ENCODE measurements at places on chromosomes 1 and 21. TPM values are rescaled to one million over a fixed set of nuclear protein-coding genes. Genes with fewer than 3 reads are reported as not detected.

- H3K27ac ChIP-seq = no peak overlapping the region
- H3K36me3 ChIP-seq = no peaks in the 10 kb centered on the region
- no peak for DNase-seq
- no peaks in the 10 kb centered on the region for H3K4me1 ChIP-seq
- H3K4me3 ChIP-seq = no peak overlapping the region
Observed at GRCh38 chr1:59410457-59410856, 113.6 kb downstream of the FGGY start.

GRCh38 chr1:167791281-167792187 is 69.8 kb downstream of the MPZL1 start:
- no peaks in the 10 kb centered on the region for H3K27me3 ChIP-seq
- peaks cover 2% of the 10 kb centered on the region for H3K36me3 ChIP-seq
- H3K27ac ChIP-seq = no peak overlapping the region
- no peak for DNase-seq

DNA sequence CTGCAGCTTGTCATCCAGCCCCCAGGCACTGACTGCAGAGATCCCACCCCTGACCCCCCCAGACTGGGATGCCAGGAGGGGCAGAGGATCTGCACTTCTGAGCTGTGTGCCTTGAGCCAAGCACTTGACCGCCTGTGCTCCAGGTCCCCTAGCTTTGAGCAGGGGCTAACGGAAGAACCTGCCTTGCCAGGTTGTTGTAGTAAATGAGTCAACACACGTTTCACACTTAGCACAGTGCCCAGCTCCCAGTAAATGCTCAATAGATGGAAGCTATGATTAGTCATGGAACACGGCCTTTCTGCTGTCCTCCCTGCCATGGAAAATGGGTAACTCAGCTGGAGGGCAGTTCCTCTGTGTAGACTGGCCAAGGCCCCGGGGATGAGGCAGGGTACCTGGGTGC is 24.1 kb downstream of the IFFO2 start:
- no peaks in the 10 kb centered on the region for H3K27me3 ChIP-seq
- peaks cover 31% of the 10 kb centered on the region for H3K4me1 ChIP-seq
- no peak overlapping the region for H3K4me3 ChIP-seq
- H3K36me3 ChIP-seq = no peaks in the 10 kb centered on the region

DNA sequence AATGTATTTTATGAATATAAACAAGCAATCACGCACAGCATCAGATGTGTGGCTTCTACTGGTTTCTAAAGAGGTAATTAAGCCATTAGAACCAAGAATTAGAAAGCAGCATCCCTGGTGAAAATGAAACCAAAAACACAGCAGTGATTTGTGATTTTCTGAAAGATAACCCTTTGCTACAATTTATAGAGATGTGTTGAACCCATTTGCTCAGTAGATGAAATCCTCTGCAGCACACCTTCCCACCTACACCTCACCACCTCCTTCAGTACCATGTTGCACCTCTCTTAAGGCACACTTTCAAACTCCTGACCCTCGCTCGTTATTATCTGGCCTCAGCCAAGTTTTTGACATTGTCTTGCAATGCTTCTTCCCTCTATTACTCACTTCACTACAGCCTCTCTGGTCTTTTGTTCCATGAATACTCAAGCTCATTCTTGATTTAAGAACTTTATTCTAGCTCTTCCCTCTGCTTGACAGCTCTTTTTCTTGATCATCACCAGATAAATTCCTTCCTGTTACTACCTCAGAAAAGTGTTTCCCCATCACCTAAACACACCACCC is 38.6 kb downstream of the NSL1 start:
- DNase-seq = no peak
- H3K36me3 ChIP-seq = peaks cover 4% of the 10 kb centered on the region
- no peaks in the 10 kb centered on the region for H3K27me3 ChIP-seq

Gene KIAA1614
- 0.21 TPM for total RNA-seq

Gene TEDDM1
- total RNA-seq = not detected

- DNase-seq = no peak
- no peak overlapping the region for H3K4me3 ChIP-seq
- H3K36me3 ChIP-seq = no peaks in the 10 kb centered on the region
- peaks cover 22% of the 10 kb centered on the region for H3K4me1 ChIP-seq
- no peak overlapping the region for H3K27ac ChIP-seq
- no peaks in the 10 kb centered on the region for H3K27me3 ChIP-seq
Observed at GRCh38 chr1:158999316-159000069, 10.2 kb upstream of the IFI16 start.

DNA sequence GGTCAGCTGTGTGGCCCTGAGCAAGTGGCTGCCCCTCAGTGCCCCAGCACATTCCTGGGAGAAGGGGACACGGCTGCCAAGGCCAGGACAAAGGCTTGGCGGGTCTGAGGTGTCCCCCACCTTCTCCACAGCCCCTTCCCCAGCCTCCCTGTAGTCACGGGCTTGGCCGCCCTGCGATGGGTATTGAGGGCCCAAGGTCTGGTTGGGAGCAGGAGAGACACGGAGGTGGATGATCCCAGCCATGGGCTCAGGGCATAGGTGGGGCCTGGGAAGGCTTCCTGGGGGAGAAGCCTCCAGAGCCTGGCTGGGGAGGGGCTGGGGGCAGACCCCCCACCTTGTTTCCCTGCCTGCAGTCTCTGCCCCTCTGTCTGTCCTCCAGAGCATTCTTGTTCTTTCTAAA is 27.0 kb downstream of the TTC39A start:
- H3K27me3 ChIP-seq = no peaks in the 10 kb centered on the region
- no peak overlapping the region for H3K27ac ChIP-seq
- peaks cover 17% of the 10 kb centered on the region for H3K4me1 ChIP-seq
- H3K36me3 ChIP-seq = no peaks in the 10 kb centered on the region
- no peak for DNase-seq

GRCh38 chr1:222784916-222785315 is 29.9 kb upstream of the DISP1 start:
- H3K4me1 ChIP-seq = no peaks in the 10 kb centered on the region
- no peak overlapping the region for H3K4me3 ChIP-seq
- no peaks in the 10 kb centered on the region for H3K36me3 ChIP-seq
- H3K27ac ChIP-seq = no peak overlapping the region
- peaks cover 32% of the 10 kb centered on the region for H3K27me3 ChIP-seq
- no peak for DNase-seq

GRCh38 chr1:236455243-236455642 is 61.2 kb downstream of the EDARADD start:
- H3K4me3 ChIP-seq = no peak overlapping the region
- H3K4me1 ChIP-seq = no peaks in the 10 kb centered on the region
- no peak for DNase-seq
- no peaks in the 10 kb centered on the region for H3K36me3 ChIP-seq
- peaks cover 5% of the 10 kb centered on the region for H3K27me3 ChIP-seq

Gene TMEM54
- not detected for total RNA-seq

Gene CRYAA
- not detected for total RNA-seq

GRCh38 chr1:38680801-38681510 is 178.6 kb downstream of the RRAGC start:
- no peak for DNase-seq
- H3K27me3 ChIP-seq = peaks cover 6% of the 10 kb centered on the region
- no peak overlapping the region for H3K27ac ChIP-seq
- no peaks in the 10 kb centered on the region for H3K4me1 ChIP-seq
- H3K4me3 ChIP-seq = no peak overlapping the region

Gene SLC44A3
- not detected for total RNA-seq

Gene PRPF38B
- 66.8 TPM for total RNA-seq

Gene RUNX3
- 144 TPM for total RNA-seq

- H3K4me3 ChIP-seq = no peak overlapping the region
- no peak overlapping the region for H3K27ac ChIP-seq
- H3K4me1 ChIP-seq = no peaks in the 10 kb centered on the region
- H3K27me3 ChIP-seq = peaks cover 3% of the 10 kb centered on the region
- DNase-seq = no peak
- no peaks in the 10 kb centered on the region for H3K36me3 ChIP-seq
Observed at GRCh38 chr1:171037626-171038025, 53.1 kb upstream of the FMO3 start.

Gene IL20
- total RNA-seq = not detected

Gene MR1
- total RNA-seq = 27.9 TPM

GRCh38 chr1:211547710-211548109 is 31.3 kb downstream of the SLC30A1 start:
- DNase-seq = no peak
- H3K4me3 ChIP-seq = no peak overlapping the region
- H3K27me3 ChIP-seq = peaks cover 18% of the 10 kb centered on the region
- no peaks in the 10 kb centered on the region for H3K4me1 ChIP-seq
- no peaks in the 10 kb centered on the region for H3K36me3 ChIP-seq
- no peak overlapping the region for H3K27ac ChIP-seq

Gene URB2
- 17.2 TPM for total RNA-seq

DNA sequence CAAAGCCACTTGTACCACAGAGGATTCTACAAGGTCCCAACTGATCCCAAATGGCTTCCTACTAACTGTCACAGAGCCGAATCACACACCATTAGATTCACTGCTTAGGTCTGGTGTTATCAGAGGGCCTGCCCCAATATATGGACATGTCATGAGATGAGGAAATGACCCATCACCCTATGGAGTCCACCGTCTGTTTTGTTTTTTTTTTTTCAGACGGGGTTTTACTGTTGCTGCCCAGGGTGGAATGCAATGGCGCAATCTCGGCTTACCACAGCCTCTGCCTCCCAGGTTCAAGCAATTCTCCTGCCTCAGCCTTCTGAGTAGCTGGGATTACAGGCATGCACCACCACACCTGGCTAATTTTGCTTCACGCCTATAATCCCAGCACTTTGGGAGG is 83.8 kb upstream of the ETS2 start:
- no peaks in the 10 kb centered on the region for H3K36me3 ChIP-seq

Gene CDC42BPA
- 0.32 TPM for total RNA-seq

Gene ERO1B
- total RNA-seq = 1.6 TPM

GRCh38 chr1:200962631-200963030 is 60.9 kb downstream of the KIF21B start:
- no peak overlapping the region for H3K27ac ChIP-seq
- H3K27me3 ChIP-seq = no peaks in the 10 kb centered on the region
- H3K4me1 ChIP-seq = no peaks in the 10 kb centered on the region
- H3K36me3 ChIP-seq = peaks cover 4% of the 10 kb centered on the region
- H3K4me3 ChIP-seq = no peak overlapping the region
- DNase-seq = no peak

DNA sequence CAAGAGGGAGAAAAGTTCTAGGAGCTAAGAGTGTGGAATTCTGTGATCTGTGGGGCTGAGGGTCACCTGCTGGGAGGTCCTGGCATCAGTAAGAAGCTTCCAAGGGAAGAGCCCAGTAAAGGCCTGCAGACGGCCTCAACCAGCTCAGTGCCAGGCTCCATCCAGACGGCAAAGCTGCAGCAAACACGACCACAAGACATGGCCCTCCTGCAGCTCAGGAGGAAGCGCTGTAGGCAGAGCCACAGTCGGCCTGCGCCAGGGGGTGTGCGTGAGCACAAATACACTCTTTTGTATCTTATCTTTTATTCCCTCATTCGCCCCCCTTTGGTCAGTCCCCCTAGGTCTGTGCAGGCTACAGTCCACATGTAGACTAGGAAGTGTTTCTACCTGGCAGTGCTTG is 13.4 kb downstream of the C1orf174 start:
- H3K4me3 ChIP-seq = no peak overlapping the region
- peaks cover 24% of the 10 kb centered on the region for H3K4me1 ChIP-seq
- H3K36me3 ChIP-seq = peaks cover 46% of the 10 kb centered on the region
- no peak for DNase-seq
- H3K27ac ChIP-seq = peak overlapping the region; percentile 52

Gene PEA15
- total RNA-seq = 35.2 TPM

Gene MCOLN2
- 12.9 TPM for total RNA-seq

GRCh38 chr1:8343464-8344001 is 25.6 kb downstream of the SLC45A1 start:
- no peak for DNase-seq
- H3K27ac ChIP-seq = no peak overlapping the region
- no peaks in the 10 kb centered on the region for H3K36me3 ChIP-seq
- H3K4me3 ChIP-seq = no peak overlapping the region
- H3K4me1 ChIP-seq = no peaks in the 10 kb centered on the region

Gene FCGR1A
- total RNA-seq = not detected

DNA sequence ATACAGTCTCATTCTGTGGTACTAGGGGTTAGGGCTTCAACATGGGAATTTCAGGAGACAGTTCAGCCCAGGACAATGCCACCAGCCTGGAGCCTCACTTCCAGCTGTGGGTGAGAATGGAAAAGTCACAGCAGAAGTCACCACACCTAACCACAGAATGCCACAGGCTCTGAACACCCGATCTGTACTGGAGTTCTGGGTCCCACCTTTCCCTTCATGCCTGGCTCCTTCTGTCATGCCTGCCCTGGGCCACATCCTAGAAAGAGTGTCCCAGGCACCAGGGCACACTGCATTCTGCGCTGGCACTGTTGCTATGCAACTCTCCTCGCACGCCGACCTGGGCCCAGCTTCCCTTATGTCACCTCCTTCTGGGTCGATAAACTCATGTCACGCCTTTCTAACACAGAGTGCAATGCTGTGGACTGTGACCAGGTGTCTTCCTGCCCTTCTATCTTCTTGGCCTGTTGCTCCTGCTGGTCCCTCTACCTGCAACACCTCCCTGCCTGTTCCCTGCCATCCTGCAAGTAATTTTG is 21.2 kb downstream of the RCSD1 start:
- no peak for DNase-seq
- peaks cover 70% of the 10 kb centered on the region for H3K4me1 ChIP-seq
- H3K27me3 ChIP-seq = no peaks in the 10 kb centered on the region
- no peak overlapping the region for H3K4me3 ChIP-seq
- H3K36me3 ChIP-seq = peaks cover 61% of the 10 kb centered on the region
- peak overlapping the region; percentile 87 for H3K27ac ChIP-seq

- H3K27me3 ChIP-seq = peaks cover 3% of the 10 kb centered on the region
- H3K27ac ChIP-seq = no peak overlapping the region
- no peaks in the 10 kb centered on the region for H3K4me1 ChIP-seq
- H3K4me3 ChIP-seq = no peak overlapping the region
- H3K36me3 ChIP-seq = no peaks in the 10 kb centered on the region
- peak; percentile 62 for DNase-seq
Observed at GRCh38 chr21:39518055-39518846, 66.5 kb downstream of the SH3BGR start.

DNA sequence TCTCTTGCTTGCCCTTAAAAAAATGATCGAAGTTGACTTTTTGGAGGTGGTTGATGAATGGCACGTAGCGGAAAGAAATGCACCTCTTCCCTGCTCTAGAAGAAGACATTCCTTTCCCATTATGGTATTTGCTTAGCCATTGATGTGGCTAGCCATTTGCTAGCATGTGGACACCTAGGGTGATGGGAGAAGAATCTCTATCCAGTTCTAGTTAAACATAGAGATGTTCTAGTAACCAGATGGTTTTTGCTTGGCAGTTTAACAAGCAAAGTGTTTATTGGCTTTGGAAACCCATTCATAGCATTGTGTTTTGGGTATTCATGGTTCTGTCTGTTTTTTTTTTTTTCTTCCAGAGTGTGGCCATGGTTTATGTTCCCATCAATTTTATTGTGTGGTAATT is 78.9 kb downstream of the KCNJ6 start:
- no peak for DNase-seq
- no peaks in the 10 kb centered on the region for H3K27me3 ChIP-seq
- no peaks in the 10 kb centered on the region for H3K36me3 ChIP-seq
- no peaks in the 10 kb centered on the region for H3K4me1 ChIP-seq
- H3K4me3 ChIP-seq = no peak overlapping the region
- no peak overlapping the region for H3K27ac ChIP-seq

Gene AZIN2
- 12.0 TPM for total RNA-seq

All from activated CD8-positive, alpha-beta T cell treated with anti-CD3 and anti-CD28 coated beads, Interleukin-2, amount 10 ng/mL, durations not matched to agents 7 days and 5 days (primary cell).